ENCODE measurements at places on chromosomes 7 and 10.

- no peak for DNase-seq
Observed at GRCh38 chr7:79723833-79724618, 270.6 kb upstream of the MAGI2 start.

- no peak for DNase-seq
Observed at GRCh38 chr10:116985611-116986010, 19.4 kb downstream of the SHTN1 start.

- DNase-seq: no peak
Observed at GRCh38 chr10:104268405-104268712, 625 bp upstream of the GSTO2 start.

DNA sequence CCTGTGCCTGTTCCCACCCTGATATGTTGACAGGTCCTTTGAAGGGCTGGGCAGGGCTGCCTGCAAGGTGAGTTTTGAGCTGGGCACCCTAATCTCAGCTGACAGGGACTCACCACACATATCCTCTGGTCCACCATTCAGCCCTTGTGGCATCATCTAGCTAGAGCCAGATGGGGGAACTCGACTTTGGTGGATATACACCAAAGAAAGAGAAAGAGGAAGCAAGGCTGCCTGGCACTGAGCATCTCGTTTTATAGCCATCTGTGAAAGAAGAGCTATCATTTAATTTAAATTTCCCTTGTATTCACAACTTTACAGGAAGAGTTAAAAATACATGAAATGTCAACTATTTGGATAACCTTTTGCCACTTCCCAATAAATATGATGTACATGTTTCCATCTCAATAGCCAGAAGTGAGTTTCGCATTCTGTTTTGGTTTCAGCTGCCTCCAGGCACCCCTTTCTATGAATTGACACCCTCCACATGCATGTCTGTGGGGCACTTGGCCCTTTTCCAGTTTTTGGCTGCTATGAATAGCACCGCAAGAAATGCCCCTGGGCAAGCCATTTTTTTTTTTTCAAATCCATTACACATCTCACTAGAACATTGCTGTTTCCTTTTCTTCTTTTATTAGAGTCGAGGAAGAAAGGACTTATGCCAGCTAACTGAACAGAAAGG, 22.9 kb upstream of the GRB10 start:
- DNase-seq: no peak

GRCh38 chr10:101258179-101258885, 29.1 kb upstream of the LBX1 start:
- DNase-seq: no peak

DNA sequence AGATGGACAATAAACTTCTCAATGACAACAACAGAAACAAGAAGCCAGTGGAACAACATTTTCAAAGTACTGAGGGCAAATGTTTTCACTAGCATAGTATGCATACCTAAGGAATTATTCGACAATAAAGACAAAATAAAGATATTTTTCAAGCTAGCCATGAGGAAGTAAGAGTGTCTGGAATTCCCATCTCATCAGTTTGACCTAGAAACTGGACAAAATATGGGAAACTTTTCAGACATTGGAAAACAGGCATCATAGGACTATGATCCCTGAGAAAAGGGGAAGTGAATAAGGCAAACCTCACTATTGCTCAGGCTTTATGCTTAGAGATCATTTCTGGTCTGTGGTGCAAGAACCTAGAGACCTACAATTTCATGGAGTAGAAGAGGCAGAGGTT, 86.3 kb downstream of the OAT start:
- no peak for DNase-seq

- no peak for DNase-seq
Observed at GRCh38 chr10:13587391-13587790, 626 bp downstream of the PRPF18 start.

- no peak for DNase-seq
Observed at GRCh38 chr7:47609803-47610452, 28.0 kb upstream of the TNS3 start.

DNA sequence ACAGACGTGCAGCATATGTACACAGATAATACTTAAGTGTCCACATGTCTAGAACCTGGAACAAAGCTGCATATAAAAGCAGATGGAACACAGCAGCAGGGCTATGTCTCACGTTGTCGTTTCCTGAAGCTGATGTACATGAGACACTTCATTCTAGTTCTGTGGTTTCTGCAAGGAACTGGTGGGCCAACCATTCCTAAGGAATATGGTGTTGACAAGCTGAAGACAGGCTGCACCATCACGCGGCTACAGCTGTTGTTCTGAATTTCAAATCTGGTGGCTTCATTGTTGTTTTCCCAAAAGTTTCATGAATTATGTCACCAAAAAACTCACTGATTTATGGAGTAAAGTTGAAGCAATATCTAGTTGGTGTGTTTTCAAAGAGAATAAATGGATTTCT, 33.7 kb downstream of the PRKAG2 start:
- DNase-seq: no peak

- DNase-seq: no peak
Observed at GRCh38 chr10:3892440-3893425, 107.7 kb upstream of the KLF6 start.

DNA sequence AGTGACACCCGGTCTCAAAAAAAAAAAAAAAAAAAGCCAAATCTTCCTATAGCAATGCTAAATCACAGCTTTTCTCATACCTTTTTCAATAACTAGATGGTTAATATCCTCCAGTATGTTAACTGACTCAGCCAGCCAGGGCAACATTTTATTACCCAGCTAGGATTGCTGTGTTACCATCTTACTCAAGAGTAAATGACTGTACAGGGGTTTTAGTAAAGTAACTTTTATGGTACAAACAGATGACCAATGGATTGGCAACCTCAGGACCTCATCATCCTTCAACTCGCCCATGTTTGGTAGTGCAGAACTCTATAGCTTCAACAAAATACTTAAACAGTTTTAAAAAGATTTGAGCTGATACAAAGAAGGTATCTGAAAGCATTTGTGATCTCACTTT, 59.5 kb downstream of the HBP1 start:
- DNase-seq: no peak

DNA sequence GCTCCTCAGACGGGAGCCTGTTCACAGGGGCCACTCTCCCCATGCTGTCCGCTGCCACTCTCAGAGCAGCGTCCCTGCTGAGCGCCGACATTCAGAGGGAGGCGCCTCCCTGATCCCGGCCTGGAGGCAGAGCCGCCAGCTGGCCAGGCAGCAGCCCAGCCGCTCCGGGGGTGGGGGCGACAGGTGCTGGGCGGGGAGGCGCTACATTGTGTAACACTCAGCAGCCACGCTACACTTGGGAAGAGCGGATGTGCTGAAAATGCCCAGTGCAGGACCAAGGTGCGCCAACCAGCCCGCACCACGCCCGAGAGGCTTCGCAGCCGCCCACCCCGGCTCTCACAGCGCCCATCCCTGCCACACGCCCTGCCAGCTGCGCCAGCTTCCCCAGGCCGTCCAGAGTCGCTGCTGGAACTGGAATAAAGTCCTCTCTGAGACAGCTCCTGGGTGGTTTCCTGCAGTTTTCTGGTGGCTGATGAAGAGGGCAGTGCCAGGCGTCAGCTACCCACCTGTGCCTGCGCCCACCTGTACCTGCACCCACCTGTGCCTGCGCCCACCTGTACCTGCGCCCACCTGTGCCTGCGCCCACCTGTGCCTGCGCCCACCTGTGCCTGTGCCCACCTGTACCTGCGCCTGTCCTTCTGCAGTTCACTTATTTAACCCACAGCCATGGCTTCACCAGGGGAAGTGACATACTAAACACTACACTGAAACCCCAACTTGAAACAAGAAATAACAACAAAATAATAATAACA, 25.7 kb downstream of the STK32C start:
- no peak for DNase-seq

- DNase-seq: no peak
Observed at GRCh38 chr10:73293461-73293860, 41.0 kb upstream of the MRPS16 start.

GRCh38 chr7:126635545-126635944, 617.2 kb downstream of the GRM8 start:
- DNase-seq: no peak

- no peak for DNase-seq
Observed at GRCh38 chr7:110870926-110871325, 220.0 kb upstream of the LRRN3 start.
